Subcutaneous preadipocyte (primary cell): ENCODE measurements at places on chromosomes 5 and 9. TPM values are rescaled to one million over a fixed set of nuclear protein-coding genes. Genes with fewer than 3 reads are reported as not detected.

ZNF879 gene
- total RNA-seq, result 2.9 and 3.9 TPM in 2 replicates

MARCOL gene
- not detected in 2 replicates for total RNA-seq

CARTPT gene
- total RNA-seq, result not detected in 2 replicates

ACOT12 gene
- total RNA-seq, result not detected in 2 replicates

PTTG1 gene
- total RNA-seq, result 149 and 172 TPM in 2 replicates

CTSV gene
- 0.20 TPM in 1 of 2 replicates, not detected in the other for total RNA-seq

CLIC3 gene
- total RNA-seq, result 0.20 and 0.73 TPM in 2 replicates

PCDHGA6 gene
- total RNA-seq, result 2.2 and 2.9 TPM in 2 replicates

CAST gene
- total RNA-seq, result 233 and 239 TPM in 2 replicates
